ENCODE measurements at places on chromosomes 12 and 14.
A peak's percentile ranks its signal among the peaks of the same experiment; 100 is the strongest.

GRCh38 chr12:91769736-91770135, 375.9 kb downstream of the BTG1 start:
- DNase-seq, result no peak

GRCh38 chr12:123073962-123074801, 76.7 kb downstream of the PITPNM2 start:
- no peak for DNase-seq

DNA sequence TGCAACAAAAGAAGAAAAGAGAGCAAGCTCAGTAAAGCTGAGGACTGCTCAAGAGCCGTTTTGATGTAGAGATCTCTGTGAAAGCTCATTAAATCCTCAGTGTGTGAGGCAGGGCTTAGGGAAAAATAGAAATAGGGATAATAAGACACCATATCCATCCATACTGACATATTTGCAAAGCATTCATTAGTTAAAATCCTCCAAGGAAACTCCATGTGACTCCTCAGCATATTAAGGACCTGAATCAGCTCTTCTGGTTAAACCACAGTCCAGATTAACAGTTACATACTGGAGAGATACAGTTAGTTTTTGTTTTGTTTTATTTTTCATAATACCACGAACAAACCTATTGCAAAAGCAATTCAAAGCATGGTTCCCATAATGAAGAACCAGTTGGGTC, 288.2 kb downstream of the PAWR start:
- DNase-seq, result peak; percentile 54

- no peak for DNase-seq
Measured at GRCh38 chr14:66802962-66803361, 295.0 kb downstream of the GPHN start.

GRCh38 chr14:101009531-101009930, 106.0 kb upstream of the RTL1 start:
- DNase-seq, result no peak

GRCh38 chr12:25054076-25054782, 105.3 kb upstream of the BCAT1 start:
- no peak for DNase-seq

DNA sequence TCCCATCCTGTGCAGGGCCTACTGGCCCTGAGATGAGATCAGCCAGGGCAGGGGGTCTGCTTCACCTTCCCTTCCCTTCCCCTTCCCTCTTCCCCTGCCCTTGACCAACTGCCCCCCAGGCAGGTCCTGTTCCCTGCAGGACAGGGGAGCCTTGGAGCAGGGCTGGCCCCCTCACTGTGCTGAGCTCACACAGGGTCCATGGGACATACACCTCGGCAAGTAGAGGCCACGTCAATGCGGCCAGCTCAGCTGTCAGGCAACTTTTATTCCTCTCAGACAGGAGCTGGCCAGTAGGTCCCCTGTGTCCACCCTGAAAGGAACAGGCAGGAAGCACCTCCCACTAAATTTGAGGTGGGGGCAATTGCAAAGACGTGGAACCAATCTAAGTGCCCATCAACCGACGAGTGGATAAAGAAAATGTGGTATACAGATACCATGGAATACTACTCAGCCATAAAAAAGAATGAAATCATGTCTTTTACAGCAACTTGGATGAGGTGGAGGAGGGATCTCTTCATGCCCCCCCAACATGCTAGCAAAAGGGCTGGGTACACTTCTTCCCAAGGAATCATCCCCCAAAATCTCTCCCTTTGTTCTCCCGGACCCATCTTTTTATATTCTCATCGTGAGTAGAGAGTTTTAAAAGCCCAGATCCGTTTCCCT, 148.7 kb downstream of the BCL11B start:
- DNase-seq, result no peak

- no peak for DNase-seq
Measured at GRCh38 chr12:57164966-57165625, 17.7 kb upstream of the LRP1-AS start.

DNA sequence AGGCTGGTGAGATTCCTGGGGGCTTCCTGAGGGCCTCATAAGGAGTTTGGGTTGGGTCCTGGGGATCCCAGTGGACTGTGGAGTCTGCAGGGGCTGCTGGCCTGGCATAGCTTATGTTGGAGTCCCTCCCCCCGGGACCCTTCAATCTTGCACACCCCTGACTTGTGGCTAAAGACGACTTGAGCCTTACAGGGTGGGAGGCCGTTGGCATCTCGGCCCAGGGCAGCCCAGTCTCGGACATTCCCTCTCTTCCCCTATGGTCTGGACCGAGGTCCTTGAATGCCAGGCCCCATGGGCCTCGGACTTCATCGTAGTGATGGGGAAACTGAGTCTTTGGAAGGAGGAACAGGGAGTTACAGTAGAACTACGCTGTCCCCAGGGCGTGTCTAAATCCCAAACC, 12.5 kb downstream of the RTL1 start:
- DNase-seq, result no peak

- no peak for DNase-seq
Measured at GRCh38 chr14:35117112-35117511, 4.7 kb downstream of the PPP2R3C start.

DNA sequence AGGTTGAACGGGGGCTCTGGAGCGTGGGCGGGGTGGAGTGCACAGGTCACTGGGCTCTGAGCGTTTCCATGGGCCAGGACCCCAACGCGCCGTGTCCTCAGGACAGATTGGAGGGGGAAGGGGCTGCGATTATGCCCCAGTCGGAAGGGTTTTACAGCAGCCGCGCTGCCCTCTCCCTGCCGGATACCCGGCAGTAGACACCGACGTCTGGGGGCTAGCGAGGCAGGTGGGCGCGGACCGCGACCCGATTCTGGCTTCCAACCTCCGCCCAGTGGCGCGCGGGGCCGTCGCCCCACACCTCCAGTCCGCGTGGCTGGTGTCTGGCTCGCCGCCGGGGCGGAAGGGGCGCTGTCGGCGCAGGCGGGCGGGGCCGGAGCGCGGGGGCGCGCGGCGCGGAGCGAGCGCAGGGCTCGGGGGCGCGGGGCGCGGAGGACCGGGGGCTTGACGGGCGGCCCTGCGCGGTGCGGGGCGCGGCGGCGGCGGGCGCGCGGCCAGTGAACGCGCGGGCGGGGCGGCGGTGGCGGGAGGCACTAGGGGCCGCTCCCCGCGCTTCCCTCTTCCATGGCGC, 2.4 kb upstream of the KIF26A start:
- no peak for DNase-seq

GRCh38 chr12:132026061-132026795, 76.5 kb downstream of the EP400 start:
- DNase-seq, result no peak

DNA sequence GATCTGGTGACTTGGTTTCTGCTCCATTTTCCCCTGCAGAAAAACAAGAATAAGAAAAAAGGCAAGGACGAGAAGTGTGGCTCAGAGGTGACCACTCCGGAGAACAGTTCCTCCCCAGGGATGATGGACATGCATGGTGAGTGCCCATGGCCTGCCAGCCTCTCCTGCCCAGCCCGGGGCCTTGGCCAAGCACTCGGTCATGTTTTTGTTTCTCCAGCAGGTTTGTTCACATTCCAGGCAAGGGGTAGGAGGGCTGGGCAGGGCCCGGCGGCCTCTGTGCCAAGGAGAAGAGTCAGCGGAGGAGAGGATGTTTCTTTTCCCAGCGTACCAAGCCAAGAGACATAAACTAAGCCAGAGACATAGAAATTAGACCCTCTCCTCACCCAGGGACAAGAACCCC, 13.6 kb downstream of the BCL7A start:
- no peak for DNase-seq

DNA sequence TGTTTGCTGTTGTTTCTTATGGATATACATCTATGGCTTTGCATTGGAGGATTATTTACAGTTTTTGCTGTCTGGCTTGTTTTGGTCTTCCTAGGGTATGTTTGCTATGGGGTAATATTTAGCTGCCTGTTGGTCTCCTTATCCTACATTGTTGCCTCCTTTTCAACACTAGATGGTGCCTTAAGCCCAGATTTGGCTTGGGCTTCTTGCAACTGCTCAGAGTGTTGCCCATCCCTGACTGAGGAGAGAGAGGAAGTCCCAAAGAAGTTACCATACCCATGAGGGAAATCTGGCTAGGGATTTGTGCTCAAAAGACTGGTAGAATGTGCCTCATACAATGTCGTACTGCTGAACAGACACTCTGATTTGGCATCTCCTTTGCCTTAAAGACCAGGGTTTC, 94.6 kb upstream of the MUCL1 start:
- DNase-seq, result peak; percentile 12

GRCh38 chr14:100790502-100791347, 35.2 kb upstream of the MEG3 start:
- no peak for DNase-seq

DNA sequence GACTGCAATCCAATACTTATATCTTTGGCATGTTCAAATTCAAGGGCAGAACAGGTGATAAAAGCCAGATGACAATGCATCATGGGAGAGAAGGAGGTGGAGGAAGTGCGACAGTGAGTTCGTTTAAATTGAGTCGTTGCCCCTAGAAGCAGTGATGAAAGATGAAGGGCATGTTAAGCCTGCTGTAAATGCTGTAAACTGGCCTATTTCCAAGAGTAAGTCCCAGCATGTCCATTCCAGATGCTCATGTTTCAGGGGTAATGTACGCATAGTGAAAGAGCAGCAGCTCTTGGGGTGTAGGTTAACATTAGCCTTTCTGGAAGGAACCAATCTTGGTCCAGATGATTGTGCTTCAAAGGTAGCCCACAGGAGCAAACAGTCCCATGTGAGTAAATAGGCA, 97.1 kb downstream of the C2CD5 start:
- no peak for DNase-seq

DNA sequence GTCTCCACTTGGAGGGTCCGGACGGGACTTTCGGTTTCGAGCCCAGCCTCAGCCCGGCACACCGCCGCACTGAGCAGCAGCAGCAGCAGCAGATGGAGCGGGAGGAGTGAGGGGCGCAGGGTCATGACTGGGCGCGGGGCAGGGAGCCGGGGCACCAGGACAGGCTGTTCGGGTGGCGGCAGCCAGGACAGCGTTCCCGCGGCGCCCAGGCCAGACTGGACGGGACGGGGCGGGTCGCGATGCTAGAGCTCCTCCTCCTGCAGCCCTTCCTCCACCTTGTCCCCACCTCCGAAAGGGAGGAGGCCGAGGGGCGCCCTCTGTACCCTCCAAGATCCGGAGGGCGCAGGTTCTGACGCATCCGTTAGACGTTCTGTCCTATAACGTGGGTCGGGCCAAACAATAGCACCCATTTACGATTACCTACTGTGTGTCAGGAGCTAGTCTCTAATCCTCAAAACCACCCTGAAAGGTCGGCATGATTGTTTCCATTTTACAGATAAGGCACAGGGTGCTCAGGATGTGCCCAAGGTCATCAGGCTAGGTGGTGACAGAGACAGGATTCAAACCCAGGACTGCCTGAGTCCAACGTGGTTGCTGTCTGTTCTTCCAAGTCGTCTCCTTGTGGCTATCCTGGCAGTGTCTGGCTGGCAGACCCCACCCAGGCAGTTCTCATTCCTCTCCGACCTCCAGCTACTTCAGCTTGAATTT, at the start of gene FKBP11:
Gene FKBP11, minus strand, starts transcription at position 189 of the 708 bp plus-strand sequence. Its CDS starts 64 bp downstream, at position 125.
- peak; percentile 93 for DNase-seq

GRCh38 chr14:30283822-30284446, 275.0 kb upstream of the G2E3 start:
- peak; percentile 55 for DNase-seq

- peak; percentile 22 for DNase-seq
Measured at GRCh38 chr14:78157494-78158437, 12.4 kb upstream of the NRXN3 start.

GRCh38 chr12:111773801-111774551, 7.2 kb downstream of the ALDH2 start:
- DNase-seq, result peak; percentile 80

GRCh38 chr14:65954942-65955341, 531.2 kb upstream of the CCDC196 start:
- DNase-seq, result no peak

DNA sequence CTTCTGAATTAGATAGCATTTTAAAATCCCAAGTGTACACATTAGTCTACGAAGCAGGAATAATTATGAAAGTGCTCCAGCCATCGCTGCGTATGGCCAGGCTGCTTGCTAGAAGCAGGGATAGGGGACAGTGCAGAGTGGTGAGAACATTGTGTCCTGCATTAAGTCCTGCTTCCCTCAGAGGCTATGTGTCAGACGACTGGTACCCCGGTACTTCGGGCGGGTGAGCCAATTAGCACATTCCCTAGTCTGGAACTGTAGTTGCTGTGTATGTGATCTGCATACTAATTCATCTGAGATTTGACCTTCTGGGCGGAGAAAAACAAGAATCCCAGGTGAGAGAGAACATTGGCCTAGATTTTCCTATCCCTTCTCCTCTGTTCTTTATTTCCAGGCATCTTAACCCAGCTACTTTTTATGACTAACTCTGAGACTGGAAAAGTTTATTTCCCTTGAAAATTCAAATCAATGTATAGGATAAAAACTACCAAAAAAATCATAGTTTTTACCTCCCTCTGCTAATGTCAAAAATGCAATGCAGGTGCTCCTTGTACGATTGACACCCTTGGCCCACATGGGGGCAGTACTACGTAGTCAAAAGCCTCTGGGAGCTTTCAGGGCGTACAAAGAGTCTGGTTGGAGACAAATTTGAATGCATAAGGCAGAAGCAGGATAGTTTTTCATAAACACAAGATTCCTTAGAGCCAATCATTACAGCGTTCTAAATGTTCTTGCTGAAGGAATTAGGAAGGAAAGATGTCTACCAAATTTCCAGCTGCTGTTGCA, 764.3 kb downstream of the NOVA1 start:
- DNase-seq, result no peak

- DNase-seq, result no peak
Measured at GRCh38 chr14:77265561-77266335, 5.3 kb downstream of the NGB start.

DNA sequence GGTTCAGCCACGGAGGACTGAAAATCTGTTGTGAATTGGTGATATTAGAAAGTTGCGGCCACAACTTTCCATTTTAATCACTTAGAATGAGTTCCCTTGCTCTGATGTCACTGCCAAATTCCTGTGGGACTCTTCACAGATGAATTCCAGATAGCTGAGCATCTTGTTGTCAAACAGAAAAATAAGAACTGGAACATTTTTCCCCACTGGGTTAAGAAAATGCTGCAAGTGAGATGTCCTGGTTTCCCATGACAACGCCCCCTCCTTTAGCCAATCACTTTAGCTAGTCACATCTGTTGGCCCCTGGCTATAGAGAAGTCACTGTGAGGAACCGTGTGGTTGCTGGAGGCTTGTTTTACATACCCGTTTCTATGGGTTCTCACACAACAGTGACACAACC, 135.9 kb downstream of the KTN1 start:
- DNase-seq, result peak; percentile 83

GRCh38 chr14:56414236-56414635, 165.4 kb upstream of the TMEM260 start:
- DNase-seq, result no peak

GRCh38 chr14:61929651-61930050, 167.4 kb downstream of the SNAPC1 start:
- DNase-seq, result no peak

- no peak for DNase-seq
Measured at GRCh38 chr12:94676922-94677321, 26.6 kb upstream of the TMCC3 start.

DNA sequence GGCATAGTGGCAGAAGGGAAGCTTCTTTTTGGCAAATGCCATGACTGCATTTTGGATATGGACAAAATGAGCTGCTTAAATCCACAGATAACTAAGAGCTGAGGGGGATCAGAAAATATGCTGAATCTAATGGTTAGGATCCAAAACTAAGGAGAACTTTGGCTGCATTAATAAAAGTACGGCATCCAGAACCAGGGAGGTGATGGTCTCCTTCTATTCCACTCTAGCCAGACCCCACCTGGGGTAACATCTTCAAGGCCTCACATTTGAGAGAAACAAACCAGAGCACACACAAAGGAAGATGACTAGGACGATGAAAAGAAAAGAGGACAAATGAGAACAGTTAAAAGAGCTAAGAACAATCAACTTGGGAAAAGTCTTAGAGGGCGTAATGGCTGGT, 27.6 kb downstream of the NT5DC3 start:
- no peak for DNase-seq

All from AG20443 (cell line).